ENCODE measurements at places on chromosomes 2 and 18.

GRCh38 chr2:11562011-11562410 is 28.2 kb downstream of the GREB1 start:
- DNase-seq = no peak

- no peak for DNase-seq
Observed at GRCh38 chr2:155643056-155643775, 689.3 kb downstream of the NR4A2 start.

DNA sequence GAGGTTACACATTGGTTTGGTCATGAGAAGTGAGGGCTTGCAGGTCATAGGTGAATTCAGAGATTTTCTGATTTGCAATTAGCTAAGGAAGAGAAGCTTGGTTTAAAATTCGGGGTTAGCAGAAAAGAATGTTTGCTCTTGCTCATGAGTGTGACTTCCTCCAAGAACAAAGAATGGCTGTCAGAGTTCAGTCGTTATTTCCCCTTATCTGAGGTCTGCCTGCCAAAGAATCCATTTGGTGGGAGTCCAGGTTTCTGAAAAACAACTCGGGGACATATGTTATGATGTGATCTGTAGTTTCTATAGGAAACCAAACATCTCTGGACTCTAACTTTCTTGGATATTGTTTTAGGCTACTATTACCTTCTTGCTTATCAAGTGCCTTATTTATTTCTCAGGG is 3.2 kb upstream of the UGT1A6 start:
- DNase-seq = no peak

GRCh38 chr2:223587301-223587700 is 14.9 kb downstream of the SCG2 start:
- no peak for DNase-seq

- DNase-seq = no peak
Observed at GRCh38 chr18:46220116-46220515, 115.9 kb downstream of the HAUS1 start.

DNA sequence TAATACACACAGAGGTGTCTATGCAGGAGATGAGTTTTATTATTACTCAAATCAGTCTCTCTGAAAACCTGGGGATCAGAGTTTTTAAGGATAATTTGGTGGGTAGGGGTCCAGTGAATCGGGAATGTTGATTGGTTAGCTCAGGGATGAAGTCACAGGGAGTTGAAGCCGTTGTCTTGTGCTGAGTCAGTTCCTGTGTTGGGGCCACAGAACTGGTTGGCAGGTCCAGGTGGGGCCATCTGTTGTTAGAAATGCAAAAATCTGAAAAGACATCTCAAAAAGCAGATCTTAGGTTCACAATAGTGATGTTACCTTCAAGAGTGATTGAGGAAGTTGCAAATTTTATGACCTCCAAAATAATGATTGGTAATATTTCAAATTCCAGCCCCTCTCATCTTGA is 86.9 kb downstream of the VSNL1 start:
- no peak for DNase-seq

GRCh38 chr18:43589611-43590151 is 312.4 kb upstream of the SYT4 start:
- DNase-seq = no peak

DNA sequence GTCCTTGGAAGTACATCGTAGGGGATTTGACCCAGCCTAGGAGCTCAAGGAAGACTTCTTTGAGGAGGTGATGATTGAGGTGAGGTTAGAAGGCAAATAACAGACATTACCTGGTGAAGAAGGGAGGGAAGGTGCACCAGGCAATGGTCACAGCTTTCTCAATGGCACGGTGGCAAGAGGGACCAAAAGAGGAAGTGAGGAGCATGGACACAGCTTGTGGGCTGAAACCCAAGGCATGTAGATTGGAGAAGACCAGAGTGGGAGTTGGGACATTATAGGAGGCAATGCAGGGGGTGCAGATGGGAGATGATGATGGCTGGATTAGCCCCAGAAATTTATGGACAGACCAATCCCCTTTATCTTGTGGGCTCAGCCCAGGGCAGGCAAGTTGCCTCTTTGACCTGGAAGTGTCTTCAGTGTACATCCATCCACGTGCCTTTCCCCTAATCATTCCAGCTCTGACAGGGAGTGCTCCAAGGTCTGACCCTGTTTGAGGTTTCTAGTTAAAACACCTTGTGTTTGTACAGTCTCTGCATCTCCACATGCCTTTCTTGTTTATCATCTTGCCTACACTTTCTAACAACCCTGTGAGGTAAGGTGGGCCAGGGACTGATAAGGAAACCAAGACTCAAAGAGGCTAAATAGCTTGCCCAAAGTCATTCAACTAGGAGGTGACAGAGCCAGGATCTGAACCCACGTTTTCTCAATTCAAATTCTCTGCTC is 59.1 kb downstream of the NRP2 start:
- DNase-seq = no peak

DNA sequence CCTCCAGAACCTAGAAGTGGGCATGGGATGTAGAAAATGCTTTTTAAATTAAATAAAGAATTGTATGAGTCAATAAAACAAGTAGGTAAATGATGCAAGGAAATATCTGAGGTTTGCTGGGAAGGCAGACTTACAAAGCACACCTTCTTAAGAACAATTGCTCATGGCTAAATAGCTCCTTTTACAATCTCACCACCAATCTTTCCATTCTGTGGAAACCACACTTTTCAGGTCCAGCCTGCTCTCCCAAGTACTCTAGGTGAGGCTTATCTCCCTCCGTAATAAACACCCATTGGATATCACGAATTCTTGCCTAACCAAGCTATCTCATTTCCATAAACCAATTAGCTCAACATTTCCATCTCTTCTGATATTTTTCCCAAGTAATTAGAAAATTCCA is 91.5 kb upstream of the SLC8A1 start:
- DNase-seq = no peak

- DNase-seq = no peak
Observed at GRCh38 chr2:43241558-43241957, 15.2 kb upstream of the ZFP36L2 start.

DNA sequence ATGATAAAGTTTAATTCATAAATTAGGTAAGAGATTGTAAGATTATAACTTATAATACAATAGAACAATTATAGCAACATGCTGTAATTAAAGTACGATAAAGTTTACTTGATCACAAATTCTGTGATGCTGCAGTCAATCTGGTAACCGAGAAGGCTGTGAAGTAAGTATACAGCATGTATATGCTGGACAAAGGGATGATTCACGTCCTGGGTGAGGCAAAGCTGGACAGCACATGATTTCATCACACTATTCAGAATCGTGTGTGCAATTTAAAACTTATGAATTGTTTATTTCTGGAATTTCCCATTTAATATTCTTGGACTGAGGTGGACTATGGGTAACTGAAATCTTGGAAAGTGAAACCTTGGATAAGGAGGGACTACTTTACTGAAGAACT is 522.2 kb upstream of the CNTNAP5 start:
- no peak for DNase-seq

DNA sequence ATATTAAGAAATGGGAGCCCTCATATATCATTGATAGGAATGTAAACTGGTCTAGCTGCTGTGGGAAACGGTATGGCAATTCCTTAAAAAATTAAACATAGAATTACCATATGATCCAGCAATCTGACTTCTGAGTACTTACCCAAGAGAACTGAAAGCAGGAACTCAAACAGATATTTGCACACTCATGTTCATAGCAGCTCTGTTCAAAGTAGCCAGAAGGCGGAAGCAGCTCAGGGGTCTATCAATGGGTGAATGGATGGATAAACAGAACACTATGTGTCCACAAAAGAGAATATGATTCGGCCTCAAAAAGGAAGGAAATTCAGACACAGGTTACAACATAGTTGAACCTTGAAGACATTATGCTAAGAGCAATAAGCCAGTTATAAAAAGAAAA is 135.7 kb upstream of the NDUFV2 start:
- no peak for DNase-seq

- no peak for DNase-seq
Observed at GRCh38 chr2:176166272-176166671, 9.2 kb downstream of the HOXD3 start.

DNA sequence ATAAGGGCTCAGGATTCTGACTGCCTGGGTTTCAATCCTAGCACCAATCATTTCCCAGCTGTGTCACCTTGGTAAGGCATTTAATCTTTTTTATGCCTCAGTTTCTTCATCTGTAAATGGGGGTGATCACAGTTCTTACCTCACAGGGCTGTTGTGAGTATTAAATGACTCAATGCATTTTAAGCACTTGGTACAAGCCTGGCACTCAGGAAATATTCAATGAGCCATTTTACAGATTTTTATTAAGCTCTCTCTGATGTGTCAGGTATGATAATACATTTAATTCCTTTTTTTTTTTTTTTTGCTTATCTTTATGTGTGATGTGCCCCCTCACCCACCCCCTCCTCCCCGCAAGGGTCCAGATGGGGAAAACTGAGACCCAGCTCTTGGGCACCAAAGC is 12.0 kb downstream of the SPEG start:
- no peak for DNase-seq

DNA sequence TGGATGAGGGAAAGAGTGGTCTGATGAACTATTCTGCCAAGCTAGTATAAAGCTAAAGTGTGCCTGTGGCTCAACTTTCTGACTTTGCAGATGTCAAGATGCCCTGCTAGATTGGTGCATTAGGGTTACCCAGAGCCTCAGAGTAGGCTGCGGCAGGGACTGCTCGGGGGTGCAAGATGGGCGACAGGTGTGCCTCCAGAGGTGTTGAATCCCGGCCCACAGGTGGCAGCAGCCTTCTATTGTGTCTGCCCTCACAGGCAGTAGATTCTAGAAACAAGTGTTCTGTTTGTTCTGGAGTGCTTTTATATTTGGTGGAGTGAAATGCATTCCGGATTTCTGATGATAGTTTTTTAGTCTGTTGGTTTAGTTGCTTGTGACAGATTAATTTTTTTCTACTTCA is 131.6 kb upstream of the IL1R2 start:
- no peak for DNase-seq

- peak; percentile 76 for DNase-seq
Observed at GRCh38 chr2:84314901-84315330, 144.2 kb downstream of the SUCLG1 start.

DNA sequence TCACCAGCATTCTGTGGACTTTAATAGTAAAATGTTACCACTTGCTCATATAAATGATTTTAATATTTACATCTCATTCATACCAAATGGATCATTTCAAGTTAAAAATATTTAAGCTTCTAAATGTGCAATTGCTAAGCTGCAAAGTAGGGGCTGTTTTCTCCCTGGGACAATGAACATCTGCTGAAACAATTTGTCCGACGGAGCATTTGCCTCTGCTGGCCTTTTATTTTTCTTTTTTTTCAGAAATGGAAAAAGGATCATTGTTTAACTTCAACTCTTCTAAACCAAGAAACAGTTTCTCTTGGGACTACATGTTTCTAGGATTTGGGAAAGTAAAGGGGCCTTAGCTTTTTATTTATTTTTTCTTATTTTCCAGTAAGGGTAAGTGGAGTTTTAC is 43.8 kb upstream of the ITPRID2 start:
- DNase-seq = no peak

DNA sequence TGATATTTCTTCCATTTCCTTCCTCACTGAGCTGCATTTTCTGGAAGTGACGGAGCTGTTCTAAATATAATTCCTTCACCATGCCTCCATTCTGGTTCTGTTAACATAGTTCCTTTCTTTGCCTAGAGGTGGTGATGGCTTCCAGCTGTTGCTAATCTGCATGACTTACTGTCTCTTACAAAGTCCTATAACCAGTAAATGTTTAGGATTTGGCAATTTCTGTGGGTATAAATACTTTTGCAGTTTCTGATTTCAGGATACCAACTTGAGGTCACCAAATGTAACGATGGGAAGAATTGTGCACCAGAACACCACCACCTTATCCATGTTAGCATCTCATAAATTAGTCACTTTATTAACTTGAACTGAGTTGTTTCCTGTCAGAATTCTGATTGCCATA is 101.7 kb upstream of the FN1 start:
- no peak for DNase-seq

- no peak for DNase-seq
Observed at GRCh38 chr2:64214281-64215115, 70.3 kb upstream of the PELI1 start.

GRCh38 chr2:241358470-241358869 is 2.4 kb downstream of the FARP2 start:
- no peak for DNase-seq

- no peak for DNase-seq
Observed at GRCh38 chr2:239869272-239870155, 155.6 kb downstream of the NDUFA10 start.

Measured in NCI-H2029 (cell line).